ENCODE measurements at places on chromosomes 12 and 14. TPM values are rescaled to one million over a fixed set of nuclear protein-coding genes. Genes with fewer than 3 reads are reported as not detected.

TROAP gene
- polyA plus RNA-seq, result 12.5 TPM

DPY19L2 gene
- 4.9 TPM for polyA plus RNA-seq

KRT4 gene
- 7.2 TPM for polyA plus RNA-seq

PFDN5 gene
- polyA plus RNA-seq, result 415 TPM

PMCH gene
- polyA plus RNA-seq, result not detected

TAS2R10 gene
- polyA plus RNA-seq, result not detected

KLRC3 gene
- 0.28 TPM for polyA plus RNA-seq

LMNTD1 gene
- not detected for polyA plus RNA-seq

CLEC2B gene
- polyA plus RNA-seq, result 4.9 TPM

MSI1 gene
- 4.4 TPM for polyA plus RNA-seq

All from hepatocyte (in vitro differentiated cells).